Mammary epithelial cell (primary cell): ENCODE measurements at places on chromosomes 5 and 9. TPM values are rescaled to one million over a fixed set of nuclear protein-coding genes. Genes with fewer than 3 reads are reported as not detected.

The PDZD2 gene
- 0.48 and 0.71 TPM in 2 replicates for total RNA-seq

The GPR150 gene
- total RNA-seq, result 0.50 TPM

The TSSK1B gene
- total RNA-seq, result 1.1 and 1.4 TPM in 2 replicates

The CATSPER3 gene
- not detected in 2 replicates for total RNA-seq

The SCGB3A1 gene
- total RNA-seq, result not detected

The ITK gene
- total RNA-seq, result not detected in 2 replicates

The RPP25L gene
- 12.5 TPM for total RNA-seq

The GRK6 gene
- 35.9 and 39.1 TPM in 2 replicates for total RNA-seq

The RUFY1 gene
- 38.3 and 51.5 TPM in 2 replicates for total RNA-seq

The TLR4 gene
- total RNA-seq, result 71.3 TPM

The BTNL3 gene
- total RNA-seq, result not detected

The PCA3 gene
- not detected in 2 replicates for total RNA-seq

The TMEM215 gene
- total RNA-seq, result not detected in 2 replicates

The SPAG8 gene
- total RNA-seq, result 0.83 TPM
